ENCODE measurements at places on chromosomes 1 and 21. TPM values are rescaled to one million over a fixed set of nuclear protein-coding genes. Genes with fewer than 3 reads are reported as not detected.

Gene NBPF3
- total RNA-seq = 12.0 TPM

Gene RNF186
- total RNA-seq = 2.7 TPM

Gene GPATCH3
- 15.8 TPM for total RNA-seq

Gene C1orf167
- total RNA-seq = 4.2 TPM

Gene NBPF4
- total RNA-seq = not detected

Gene GJA9
- not detected for total RNA-seq

Gene ASAP3
- 37.8 TPM for total RNA-seq
